Inflammatory macrophage treated with lipopolysaccharide for 4 hours (primary cell): ENCODE measurements at places on chromosomes 7 and 10.

DNA sequence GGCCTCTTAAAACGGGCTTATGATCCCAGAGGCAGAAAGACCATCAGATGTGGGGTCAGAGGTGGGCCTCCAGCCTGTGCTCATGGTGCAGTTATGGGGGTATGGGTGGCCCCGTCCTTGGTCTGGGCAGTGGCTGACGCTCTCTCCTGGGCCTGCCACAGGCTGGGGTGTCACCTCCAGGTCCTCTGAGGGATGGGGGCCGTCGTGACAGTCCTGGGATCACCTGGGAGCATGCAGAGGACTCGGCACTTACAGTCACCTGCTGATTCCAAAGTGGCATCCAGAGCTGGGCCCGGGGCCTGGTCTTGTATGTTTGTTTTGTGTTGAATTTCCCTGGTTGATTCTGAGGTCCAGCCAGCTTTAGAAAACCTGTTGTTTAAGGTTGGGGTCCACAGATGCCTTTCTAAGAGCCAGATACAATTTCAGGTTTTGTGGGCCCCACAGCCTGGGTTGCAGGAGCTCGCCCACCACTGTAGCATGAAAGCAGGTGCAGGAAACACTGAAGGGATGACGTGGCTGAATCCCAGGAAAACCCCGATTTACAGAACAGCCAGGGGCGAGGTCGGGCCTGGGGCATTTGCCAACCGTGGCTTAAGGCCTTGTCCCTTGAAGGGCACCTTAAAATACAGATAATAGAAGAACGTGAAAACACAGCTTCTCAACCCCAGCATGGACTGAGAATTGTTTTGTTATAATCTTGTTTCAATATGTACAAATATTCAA is 170.7 kb upstream of the PPP2R2D start:
- DNase-seq = no peak

DNA sequence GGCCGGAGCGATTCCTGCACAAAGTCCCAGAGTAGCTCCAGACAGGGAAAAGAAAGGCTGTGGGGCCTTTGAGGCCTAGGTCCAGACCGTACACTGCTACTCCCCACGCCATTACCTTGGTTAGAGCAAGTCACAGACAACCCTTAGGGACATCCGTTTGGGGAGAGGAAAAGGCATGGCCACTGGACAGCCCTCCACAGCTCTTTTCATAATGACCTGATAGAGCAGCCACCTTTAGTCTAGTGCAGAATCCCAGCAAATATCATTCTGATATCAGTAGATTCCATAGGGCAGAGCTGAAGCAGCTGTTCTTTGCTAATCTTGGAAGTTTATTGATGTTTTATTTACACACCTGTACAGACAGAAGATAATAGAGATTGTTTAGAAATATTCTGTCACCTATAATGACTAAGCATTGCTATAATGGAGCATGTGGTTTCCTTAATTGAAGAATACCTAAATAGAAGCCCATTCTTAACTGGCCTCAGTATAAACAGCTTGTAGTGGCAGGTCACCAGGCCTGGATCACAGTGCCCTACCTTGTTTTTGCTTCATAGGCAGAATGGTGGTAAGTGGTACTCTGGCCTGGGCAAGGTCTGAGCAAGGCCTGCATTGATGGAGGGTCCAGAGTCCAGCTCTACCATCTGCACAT is 27.9 kb downstream of the OGDH start:
- DNase-seq = no peak

- DNase-seq = no peak
Measured at GRCh38 chr7:154902600-154903082, 100.3 kb downstream of the PAXIP1 start.

DNA sequence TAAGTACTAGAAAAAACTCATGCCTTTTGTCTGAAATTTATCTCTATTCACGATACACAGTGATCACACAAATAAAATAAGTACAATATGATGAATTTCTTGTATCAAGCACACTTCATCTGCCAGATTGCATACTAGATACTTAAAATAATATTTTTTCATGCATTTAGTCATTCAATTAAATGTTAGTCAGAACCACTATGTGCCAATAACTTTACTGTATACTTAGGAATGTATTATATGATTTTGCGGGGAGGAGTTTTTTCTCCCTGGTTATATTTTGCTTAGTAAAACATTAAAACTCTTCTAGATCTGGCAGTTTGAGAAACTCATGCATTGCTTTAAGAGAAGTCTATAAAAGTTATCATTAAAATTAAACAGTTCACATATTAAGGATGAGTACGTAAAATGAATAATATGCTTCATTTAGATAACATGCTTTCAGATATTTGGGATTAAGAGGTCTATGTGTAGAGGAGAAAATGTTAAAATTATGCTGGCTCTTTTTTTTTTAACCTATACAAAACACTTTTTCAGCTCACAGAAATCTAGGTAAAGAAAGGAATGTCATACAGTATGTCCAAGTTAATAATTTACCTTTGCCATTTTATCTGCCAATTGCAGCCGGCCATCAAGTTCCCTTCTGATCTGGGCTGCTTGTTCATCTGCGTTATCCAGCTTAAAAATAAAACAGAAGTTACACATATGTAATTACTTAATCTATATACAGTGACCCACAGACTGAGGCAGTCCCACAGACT is 70.1 kb downstream of the RNF133 start:
- DNase-seq = no peak

DNA sequence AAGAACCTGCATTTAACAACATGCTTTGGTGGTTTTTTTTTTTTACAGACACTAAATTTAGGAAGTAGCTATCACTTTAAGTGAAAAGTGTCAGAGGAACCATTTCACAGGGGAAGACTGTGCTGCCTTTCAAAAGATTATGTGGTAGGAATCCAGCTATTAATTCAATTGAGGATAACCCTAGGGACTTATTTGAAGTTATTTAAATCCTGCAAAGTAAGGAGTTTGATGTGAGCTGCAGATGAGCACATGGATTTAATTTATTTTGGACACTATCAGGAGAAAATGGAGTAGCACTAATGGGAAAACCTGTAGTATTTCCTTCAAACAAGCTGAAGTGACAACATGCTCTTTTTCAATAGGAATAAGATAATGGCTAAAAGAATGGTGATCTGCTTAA is 419.8 kb downstream of the ANKRD7 start:
- DNase-seq = no peak

GRCh38 chr7:130921391-130922180 is 187.6 kb upstream of the KLF14 start:
- DNase-seq = no peak

DNA sequence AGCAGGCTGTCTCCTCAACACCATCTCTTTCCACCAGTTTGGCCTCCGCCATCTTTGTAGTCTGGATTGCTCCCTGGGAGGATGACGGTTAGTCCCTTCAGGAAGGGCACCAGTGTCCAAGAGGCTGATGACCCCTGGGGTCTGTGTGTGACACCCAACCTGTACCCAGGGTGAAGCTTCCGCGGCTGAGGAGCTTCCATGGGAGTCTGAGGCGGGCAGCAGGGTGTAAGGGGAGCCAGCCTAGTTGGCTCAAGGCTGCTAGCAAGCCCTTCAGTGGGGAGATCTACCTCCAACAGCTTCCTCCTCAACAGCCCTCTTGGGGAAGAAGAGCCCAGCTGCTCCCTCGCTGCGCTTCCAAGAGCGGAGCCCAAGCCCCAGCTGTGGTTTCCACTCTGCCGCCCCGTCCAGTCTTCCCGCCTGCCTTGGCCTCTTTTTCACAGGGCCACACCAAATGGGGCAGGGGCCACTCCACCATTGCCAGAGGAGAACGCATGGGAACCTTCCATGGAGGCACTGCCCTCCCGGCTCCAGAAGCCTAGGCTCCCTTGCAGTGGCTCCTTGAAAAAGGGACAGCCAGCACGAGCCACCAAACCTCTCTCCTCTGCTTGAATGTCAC is 57.4 kb downstream of the TMEM209 start:
- no peak for DNase-seq

- DNase-seq = peak; percentile 54
Measured at GRCh38 chr10:33335801-33336581, 1.5 kb upstream of the NRP1 start.

- no peak for DNase-seq
Measured at GRCh38 chr10:116272440-116273283, at the start of gene GFRA1. Gene GFRA1 (minus strand): TSS chr10:116273206. CDS start chr10:116272029, 1,177 bp downstream.

- no peak for DNase-seq
Measured at GRCh38 chr7:69531050-69531449, 67.2 kb upstream of the AUTS2 start.

DNA sequence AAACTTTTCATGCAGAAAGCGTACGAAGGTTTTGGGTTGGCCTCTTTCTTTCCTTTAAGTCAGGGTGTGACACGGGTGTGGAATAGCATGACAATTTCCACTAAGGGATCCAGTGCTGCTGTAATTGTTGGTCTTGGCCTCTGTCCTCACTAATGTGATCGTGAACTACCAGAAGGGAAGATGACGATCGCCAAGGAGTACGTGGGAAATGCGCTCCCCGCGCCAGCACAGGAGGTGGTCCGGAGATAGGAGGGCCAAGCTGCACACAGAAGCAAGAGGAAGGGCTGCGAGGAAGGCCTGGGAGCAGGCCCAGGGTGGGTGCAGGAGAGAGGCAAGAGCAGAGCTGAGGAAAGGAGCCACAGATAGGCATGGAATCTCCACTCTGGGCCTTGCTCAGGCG is 79.7 kb upstream of the PODXL start:
- no peak for DNase-seq

DNA sequence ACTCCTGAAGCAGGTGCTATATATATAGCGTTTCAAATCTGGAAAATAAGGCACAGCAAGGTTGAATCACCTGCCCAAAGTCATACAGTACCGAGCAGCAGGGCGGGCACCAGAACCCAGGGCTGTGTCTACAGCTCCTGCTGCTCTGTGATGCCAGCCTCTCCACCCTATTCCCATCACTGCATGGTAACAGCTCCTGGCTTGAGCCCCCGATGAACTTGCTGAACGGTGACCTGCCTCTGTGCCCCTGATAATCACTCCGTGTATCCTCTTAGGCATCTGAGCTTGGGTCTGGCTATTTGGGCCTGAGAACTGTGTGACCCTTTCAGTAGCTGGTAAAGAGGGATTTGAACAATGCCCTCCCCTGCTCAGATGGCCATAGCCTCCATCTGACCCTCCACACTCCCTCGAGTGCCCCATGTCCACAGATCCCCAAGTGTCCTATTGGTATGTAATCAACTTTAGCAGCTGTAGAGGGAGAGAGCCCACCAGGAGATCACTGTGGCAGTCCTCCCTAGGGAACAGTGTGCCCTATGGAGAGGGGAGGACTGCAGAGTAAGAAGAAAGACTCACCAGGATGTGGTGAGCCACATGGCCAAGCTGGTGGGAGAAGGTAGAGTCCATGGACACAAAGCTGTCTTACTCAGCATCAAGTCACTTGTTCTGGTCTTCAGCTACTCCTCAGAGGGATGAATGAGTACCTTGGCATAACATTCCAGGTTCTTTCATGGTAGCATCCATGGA is 1.1 kb upstream of the ARHGAP22 start:
- no peak for DNase-seq

DNA sequence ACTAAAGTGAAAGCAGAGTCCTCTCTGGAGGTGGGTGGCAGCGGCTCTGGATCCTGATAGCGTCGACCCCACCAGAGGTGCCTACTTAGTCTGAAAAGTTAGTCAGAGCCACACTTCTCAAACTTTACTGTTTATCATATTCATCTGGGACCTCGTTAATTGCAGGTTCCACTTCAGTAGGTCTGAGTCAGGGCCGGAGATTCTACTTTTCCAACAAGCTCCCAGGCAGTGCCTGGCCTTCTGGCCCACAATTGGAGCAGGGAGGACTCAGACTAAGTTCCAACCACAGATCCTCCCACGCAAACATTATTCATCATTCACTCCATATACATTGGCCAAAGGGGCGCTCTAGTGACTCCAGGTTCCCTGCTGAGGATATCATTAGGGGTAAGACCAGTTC is 78.1 kb downstream of the VSTM4 start:
- DNase-seq = no peak

- DNase-seq = no peak
Measured at GRCh38 chr10:130455111-130455695, 319.0 kb downstream of the GLRX3 start.

DNA sequence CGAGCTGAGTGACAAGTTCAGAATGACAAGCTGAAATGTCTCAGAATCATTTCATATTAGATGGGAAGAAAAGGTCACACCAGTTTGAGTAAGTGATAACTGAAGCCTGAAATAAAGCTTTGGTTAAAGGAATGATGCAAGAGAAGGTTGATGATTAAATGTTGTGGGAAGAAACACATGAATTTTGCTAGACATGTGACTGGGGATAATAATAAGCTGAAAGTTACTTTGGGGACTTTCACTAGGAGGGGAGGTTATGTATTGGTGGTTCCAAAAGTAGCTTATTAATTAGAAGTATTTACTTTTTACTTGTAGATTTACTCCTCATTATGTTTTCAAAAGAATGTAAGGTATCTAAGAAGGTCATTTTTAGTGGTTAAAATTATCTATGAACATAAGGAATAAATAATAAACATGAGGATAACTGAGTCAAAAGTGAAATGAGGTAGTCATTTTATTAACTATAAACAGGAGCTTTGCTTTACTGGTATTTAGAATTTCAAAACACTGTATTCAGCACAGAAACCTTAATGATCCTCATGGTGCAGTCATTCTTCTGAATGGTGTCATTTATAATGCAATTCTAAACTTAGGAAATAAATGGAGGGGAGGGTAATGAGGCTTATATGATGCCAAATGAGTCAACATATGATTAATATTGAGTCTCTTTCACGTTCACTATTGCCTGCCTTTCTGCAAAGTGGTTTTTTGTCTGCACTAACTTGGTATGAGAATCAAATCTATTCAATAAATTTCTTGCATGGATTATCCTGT is 63.7 kb downstream of the PRKG1 start:
- peak; percentile 1 for DNase-seq

- no peak for DNase-seq
Measured at GRCh38 chr10:4397337-4397736, 428.7 kb upstream of the AKR1E2 start.

DNA sequence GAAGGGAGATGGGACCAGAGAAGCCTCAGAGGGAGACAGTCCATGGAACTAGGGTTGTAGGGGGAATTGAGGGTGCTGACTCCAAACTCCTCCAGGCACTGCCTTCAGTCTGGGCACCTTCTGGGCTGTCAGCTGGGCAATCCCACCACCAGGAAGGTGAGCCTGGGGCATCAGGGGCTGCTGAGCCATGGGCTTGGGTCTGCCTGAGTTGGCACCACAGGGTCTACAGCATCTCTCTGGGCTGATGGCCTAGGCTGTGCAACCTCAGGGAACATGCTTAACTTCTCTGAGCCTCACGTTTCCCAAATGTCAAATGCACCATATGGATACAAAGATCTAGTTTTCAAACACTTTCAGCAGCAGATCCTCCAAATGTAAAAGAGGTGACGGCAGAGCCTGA is 46.8 kb upstream of the PRLHR start:
- DNase-seq = no peak
